Activated CD8-positive, alpha-beta memory T cell treated with anti-CD3 and anti-CD28 coated beads, Interleukin-2, amount 50 U/mL, for 48 hours (primary cell): ENCODE measurements at places on chromosomes 5 and 9.

- DNase-seq = no peak
These were observed 600.2 kb upstream of the CCNG1 start for GRCh38 chr5:162837155-162837554.

- peak; percentile 67 for DNase-seq
These were observed 321.6 kb downstream of the CEMIP2 start for GRCh38 chr9:71446473-71447411.

GRCh38 chr9:133369933-133370332 is 5.9 kb downstream of the SURF4 start:
- peak; percentile 64 for DNase-seq

DNA sequence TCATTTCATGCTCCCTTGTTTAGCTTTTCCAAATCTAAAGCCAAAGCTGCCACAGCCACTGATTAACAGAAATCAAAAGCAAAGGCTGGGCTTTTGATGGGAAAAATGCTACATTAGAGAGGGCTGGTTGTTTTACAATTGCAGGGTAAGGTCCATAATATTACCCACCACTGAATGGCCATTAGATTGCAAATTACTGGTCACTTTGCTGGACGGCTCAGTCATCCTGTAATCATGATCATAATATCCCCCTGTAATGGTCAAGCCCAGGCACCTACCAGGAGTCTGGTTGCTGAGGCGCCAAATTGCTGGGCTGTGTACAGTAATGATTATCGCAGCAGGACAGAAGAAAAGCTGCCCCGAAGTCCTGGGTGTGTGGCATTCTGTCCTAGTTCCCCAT is 286.5 kb downstream of the ZSWIM6 start:
- DNase-seq = no peak

GRCh38 chr5:127615916-127616315 is 33.0 kb upstream of the CTXN3 start:
- no peak for DNase-seq

- no peak for DNase-seq
These were observed 53.7 kb downstream of the MAP1B start for GRCh38 chr5:72160959-72161358.

- DNase-seq = no peak
These were observed 76.6 kb downstream of the SNX18 start for GRCh38 chr5:54594181-54594580.

- no peak for DNase-seq
These were observed 37.4 kb downstream of the WWC1 start for GRCh38 chr5:168328814-168329213.
